Activated T-cell treated with anti-CD3 and anti-CD28 coated beads, Interleukin-2, amount 50 U/mL, for 24 hours (primary cell): ENCODE measurements at places on chromosomes 7 and 10.

- no peak for DNase-seq
- H3K36me3 ChIP-seq: no peaks in the 10 kb centered on the region
- no peaks in the 10 kb centered on the region for H3K4me1 ChIP-seq
- no peak overlapping the region for H3K4me3 ChIP-seq
These were observed 19.5 kb downstream of the EVX1 start for GRCh38 chr7:27262121-27262520.

DNA sequence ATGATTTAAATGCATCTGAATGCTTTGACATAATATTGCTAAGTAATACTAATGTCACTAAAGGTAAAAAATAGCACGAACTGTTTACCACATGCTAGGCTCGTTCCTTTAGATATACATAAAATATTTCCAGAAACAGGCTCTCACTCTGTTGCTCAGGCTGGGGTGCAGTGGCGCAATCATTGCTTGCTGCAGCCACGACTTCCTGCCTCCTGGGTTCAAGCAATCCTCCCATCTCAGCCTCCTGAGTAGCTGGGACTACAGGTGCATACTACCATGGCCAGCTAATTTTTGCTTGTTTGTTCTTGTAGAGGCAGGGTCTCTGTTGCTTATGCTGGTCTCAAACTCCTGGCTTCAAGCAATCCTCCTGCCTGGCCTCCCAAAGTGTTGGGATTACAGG, 183.3 kb downstream of the SGMS1 start:
- H3K27me3 ChIP-seq: no peaks in the 10 kb centered on the region
- no peak overlapping the region for H3K27ac ChIP-seq
- peaks cover 37% of the 10 kb centered on the region for H3K36me3 ChIP-seq
- no peak overlapping the region for H3K4me3 ChIP-seq
- no peak for DNase-seq

DNA sequence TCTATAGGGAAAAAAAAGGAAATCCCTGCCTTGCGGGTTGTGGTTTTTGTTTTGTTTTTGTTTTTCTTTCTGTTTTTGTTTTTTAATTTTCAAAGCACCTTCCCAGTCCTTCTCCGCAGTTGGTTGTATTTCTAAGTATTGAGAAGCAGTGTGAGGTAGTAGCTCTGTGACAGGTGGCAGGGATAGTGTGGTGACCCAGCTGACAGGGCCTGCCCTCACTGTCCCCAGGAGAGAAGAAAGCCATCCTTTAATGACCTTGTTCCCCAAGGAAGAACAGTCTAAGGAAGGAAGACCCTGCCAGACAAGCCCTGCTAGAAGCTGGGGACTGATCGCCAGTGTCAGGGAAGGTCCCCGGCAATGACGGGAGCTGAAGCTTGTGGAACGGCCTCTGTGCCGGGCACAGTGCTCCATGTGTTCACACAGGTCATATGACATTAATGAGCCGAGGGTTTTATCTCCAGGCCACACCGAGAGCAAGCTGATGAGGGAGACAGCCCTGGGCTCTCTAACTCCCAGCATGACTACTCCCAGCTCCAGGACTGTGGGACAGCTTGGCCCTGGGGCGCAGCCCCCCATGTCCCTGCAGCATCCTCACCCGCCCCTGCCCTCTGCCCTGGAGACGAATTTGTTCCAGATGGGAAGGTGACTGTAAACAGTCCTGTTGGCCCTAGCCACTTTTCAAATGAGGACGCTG, 69.0 kb upstream of the LRRC18 start:
- H3K4me1 ChIP-seq: no peaks in the 10 kb centered on the region
- no peaks in the 10 kb centered on the region for H3K27me3 ChIP-seq
- H3K4me3 ChIP-seq: no peak overlapping the region
- no peak overlapping the region for H3K27ac ChIP-seq
- no peaks in the 10 kb centered on the region for H3K36me3 ChIP-seq

- DNase-seq: no peak
- no peaks in the 10 kb centered on the region for H3K27me3 ChIP-seq
- H3K36me3 ChIP-seq: peaks cover 58% of the 10 kb centered on the region
- H3K4me3 ChIP-seq: no peak overlapping the region
- H3K27ac ChIP-seq: peak overlapping the region; percentile 1
These were observed 73.8 kb downstream of the CREM start for GRCh38 chr10:35200487-35200886.

GRCh38 chr7:88377434-88377833, 70.7 kb upstream of the STEAP4 start:
- no peak for DNase-seq
- H3K4me3 ChIP-seq: no peak overlapping the region
- H3K4me1 ChIP-seq: no peaks in the 10 kb centered on the region

- H3K36me3 ChIP-seq: no peaks in the 10 kb centered on the region
- H3K27ac ChIP-seq: no peak overlapping the region
- peaks cover 13% of the 10 kb centered on the region for H3K27me3 ChIP-seq
- no peak overlapping the region for H3K4me3 ChIP-seq
- DNase-seq: no peak
- H3K4me1 ChIP-seq: no peaks in the 10 kb centered on the region
These were observed 163.7 kb downstream of the BAMBI start for GRCh38 chr10:28840971-28841370.

GRCh38 chr10:71916827-71917226, 47.4 kb upstream of the CHST3 start:
- H3K4me1 ChIP-seq: peaks cover 2% of the 10 kb centered on the region
- no peak for DNase-seq
- no peaks in the 10 kb centered on the region for H3K36me3 ChIP-seq
- H3K27ac ChIP-seq: no peak overlapping the region
- no peak overlapping the region for H3K4me3 ChIP-seq

- H3K36me3 ChIP-seq: peaks cover 56% of the 10 kb centered on the region
- no peak for DNase-seq
- peaks cover 29% of the 10 kb centered on the region for H3K4me1 ChIP-seq
- H3K27ac ChIP-seq: no peak overlapping the region
- H3K4me3 ChIP-seq: no peak overlapping the region
These were observed 67.5 kb downstream of the C1GALT1 start for GRCh38 chr7:7249814-7250213.

GRCh38 chr7:28957064-28957750, 923 bp downstream of the TRIL start:
- peak overlapping the region; percentile 18 for H3K4me3 ChIP-seq
- H3K4me1 ChIP-seq: peaks cover 12% of the 10 kb centered on the region
- peaks cover 83% of the 10 kb centered on the region for H3K27me3 ChIP-seq
- no peak overlapping the region for H3K27ac ChIP-seq

DNA sequence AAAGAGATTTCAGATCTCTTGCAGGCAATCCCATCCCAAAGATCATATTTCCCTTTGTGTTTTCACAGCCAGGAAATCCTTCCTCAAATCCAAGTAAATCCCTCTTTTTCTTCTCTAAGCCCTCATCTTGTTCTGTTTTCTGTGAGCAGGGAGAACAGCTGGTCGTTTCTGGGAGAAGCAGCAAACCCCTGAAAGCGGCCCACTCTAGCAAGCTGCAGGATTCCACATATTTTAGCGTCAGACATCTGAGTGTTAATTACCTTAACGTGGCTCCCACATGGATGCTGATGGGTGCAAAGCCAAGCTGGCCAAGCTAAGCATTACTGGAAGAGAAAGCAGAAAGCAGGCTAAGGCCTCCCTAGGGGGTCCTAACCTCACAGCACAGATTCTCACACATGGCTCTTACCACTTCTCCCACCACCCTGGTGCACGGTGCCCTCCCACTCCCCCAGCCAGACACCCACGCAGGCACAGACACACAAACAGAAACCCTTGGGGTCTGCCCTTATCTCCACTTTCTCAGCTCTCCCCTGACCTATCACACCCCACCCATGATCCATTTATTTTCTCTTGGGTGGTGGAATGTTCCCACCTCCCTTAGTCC, 551.0 kb upstream of the AUTS2 start:
- H3K4me1 ChIP-seq: no peaks in the 10 kb centered on the region
- no peaks in the 10 kb centered on the region for H3K27me3 ChIP-seq
- no peaks in the 10 kb centered on the region for H3K36me3 ChIP-seq
- no peak for DNase-seq
- H3K27ac ChIP-seq: no peak overlapping the region
- H3K4me3 ChIP-seq: no peak overlapping the region

DNA sequence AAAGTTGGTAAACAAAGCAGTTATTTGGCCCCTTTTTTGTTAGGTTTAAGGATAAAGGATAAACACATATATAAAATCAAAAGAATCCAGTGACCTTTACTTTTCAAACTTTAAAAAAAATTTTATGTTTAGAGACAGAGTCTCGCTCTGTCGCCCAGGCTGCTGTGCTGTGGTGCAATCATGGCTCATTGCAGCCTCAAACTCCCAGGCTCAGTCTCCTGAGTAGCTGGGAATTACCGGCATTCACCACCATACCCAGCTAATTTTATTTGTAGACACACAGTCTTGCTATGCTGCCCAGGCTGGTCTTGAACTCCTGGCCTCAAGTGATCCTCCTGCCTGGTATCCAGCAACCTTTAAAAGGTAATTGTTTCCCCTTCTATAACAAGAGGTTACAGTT, 31.3 kb downstream of the GNA12 start:
- H3K4me3 ChIP-seq: no peak overlapping the region
- no peaks in the 10 kb centered on the region for H3K36me3 ChIP-seq
- no peak overlapping the region for H3K27ac ChIP-seq
- no peaks in the 10 kb centered on the region for H3K27me3 ChIP-seq
- H3K4me1 ChIP-seq: peaks cover 16% of the 10 kb centered on the region

DNA sequence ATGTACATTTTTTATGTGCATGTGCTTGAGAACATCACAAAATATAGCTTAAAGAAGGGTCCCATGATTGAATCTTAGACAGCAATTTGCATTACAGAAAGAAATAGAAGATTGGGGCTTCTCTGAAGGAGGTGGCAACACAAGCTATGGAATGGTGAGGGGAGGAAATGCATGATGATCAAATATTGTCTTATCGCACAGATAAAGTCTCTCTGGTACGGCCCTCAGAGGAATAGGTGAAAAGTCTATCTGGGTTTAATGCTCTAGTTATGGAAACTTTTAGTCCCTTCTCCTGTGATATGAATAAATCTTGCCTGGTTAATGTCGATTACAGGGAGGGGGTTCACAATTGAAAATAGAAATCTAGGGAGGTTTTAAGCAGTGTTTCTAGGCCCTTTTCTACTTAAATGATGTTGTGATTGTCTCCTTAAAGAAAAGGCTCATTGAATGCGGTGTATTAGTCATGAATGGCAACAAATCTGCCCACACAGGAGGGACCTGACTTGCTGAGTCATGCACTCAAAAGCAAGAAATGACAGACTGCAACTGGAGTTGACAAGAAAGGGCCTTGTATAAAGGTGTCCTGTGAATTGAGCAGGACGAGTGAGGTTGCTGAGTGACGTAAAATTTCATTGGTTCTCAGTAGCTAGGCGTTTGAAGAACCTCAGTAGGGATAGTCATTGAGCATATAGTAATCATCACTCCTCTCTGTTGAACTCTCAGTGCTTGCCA, 133.4 kb upstream of the CSTF2T start:
- peaks cover 11% of the 10 kb centered on the region for H3K4me1 ChIP-seq
- no peaks in the 10 kb centered on the region for H3K36me3 ChIP-seq

DNA sequence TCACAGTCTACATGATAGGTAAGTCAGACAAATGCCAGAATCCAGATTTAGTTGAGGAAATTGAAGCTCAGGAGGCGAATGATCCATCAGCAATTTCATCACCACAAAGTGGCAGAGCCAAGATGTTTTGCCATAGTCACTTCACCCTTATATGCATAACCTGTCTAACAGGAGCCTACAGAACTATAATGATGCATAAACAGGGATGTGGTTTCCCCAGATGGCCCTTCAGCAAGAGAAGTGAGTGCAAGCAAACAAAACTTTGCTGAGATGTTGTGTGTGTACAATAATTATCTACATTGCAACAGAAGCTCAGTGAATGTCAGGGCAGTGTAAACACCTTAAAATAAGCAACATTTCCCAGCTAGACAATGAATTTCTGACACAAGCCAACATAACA, 28.6 kb downstream of the PON3 start:
- DNase-seq: no peak
- H3K27ac ChIP-seq: no peak overlapping the region
- H3K36me3 ChIP-seq: no peaks in the 10 kb centered on the region
- no peak overlapping the region for H3K4me3 ChIP-seq
- peaks cover 12% of the 10 kb centered on the region for H3K27me3 ChIP-seq

GRCh38 chr10:11020548-11020942, 2.9 kb downstream of the CELF2 start:
- H3K36me3 ChIP-seq: no peaks in the 10 kb centered on the region
- no peak overlapping the region for H3K4me3 ChIP-seq
- DNase-seq: no peak
- H3K27ac ChIP-seq: no peak overlapping the region
- peaks cover 11% of the 10 kb centered on the region for H3K4me1 ChIP-seq

DNA sequence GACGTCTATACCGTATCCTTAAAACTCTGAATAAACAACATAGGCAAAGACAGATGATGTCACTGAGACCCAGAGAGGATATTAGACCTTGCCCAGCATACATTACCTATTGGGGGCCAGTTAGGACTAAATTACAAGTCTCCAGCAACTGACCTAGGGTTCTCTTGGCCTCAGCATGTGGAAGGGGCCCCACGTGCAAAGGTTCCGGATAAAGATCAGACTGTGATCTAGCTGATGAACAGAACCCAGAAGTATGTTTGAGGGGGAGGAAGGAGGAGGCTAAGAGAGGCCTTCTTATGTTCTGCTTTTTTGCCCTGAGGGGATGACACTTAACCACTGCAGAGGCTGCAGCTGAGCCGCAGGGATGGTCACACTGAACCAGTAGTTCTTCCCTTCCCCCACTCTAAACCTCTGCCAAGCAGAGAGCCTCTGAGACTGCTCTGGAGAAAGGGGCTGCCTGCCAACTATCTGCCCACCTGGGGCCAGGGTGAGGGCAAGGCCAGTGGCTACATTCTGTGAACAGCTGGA, 24.0 kb upstream of the KMT2C start:
- no peak overlapping the region for H3K4me3 ChIP-seq
- H3K27ac ChIP-seq: no peak overlapping the region
- no peaks in the 10 kb centered on the region for H3K27me3 ChIP-seq
- no peak for DNase-seq
- H3K36me3 ChIP-seq: peaks cover 7% of the 10 kb centered on the region

- no peaks in the 10 kb centered on the region for H3K27me3 ChIP-seq
- H3K36me3 ChIP-seq: peaks cover 41% of the 10 kb centered on the region
- H3K27ac ChIP-seq: peak overlapping the region; percentile 98
- no peak for DNase-seq
- H3K4me3 ChIP-seq: peak overlapping the region; percentile 88
These were observed 533 bp upstream of the DMTF1 start for GRCh38 chr7:87151729-87152111.

DNA sequence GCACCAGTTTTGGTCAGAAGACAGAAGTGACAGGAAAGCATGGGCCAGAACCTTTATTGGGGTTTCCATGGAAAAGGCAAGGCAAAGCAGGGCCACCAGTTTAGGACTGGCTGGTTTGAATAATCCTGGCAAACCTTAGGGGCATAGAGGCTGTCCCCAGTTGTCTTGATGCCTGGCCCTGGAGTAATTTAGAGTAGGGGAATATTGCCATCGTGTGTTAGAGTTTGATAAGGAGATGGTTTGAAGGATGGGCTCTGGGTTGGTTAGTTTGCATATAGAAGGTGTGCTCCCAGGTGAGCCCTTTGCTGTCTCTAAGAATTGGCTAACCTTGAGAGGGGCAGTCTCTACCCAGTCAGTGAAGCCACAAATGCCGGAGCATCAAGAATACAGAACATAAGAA, 79.6 kb downstream of the ZNF777 start:
- peaks cover 13% of the 10 kb centered on the region for H3K27me3 ChIP-seq
- no peaks in the 10 kb centered on the region for H3K36me3 ChIP-seq
- no peak overlapping the region for H3K4me3 ChIP-seq
